ENCODE measurements at places on chromosomes 2 and 18. TPM values are rescaled to one million over a fixed set of nuclear protein-coding genes. Genes with fewer than 3 reads are reported as not detected.

GRCh38 chr2:228649447-228649846 is 468.0 kb upstream of the SPHKAP start:
- no peaks in the 10 kb centered on the region for H3K4me1 ChIP-seq
- H3K27me3 ChIP-seq, result no peaks in the 10 kb centered on the region
- no peak overlapping the region for H3K4me3 ChIP-seq
- no peak overlapping the region for H3K27ac ChIP-seq

DNA sequence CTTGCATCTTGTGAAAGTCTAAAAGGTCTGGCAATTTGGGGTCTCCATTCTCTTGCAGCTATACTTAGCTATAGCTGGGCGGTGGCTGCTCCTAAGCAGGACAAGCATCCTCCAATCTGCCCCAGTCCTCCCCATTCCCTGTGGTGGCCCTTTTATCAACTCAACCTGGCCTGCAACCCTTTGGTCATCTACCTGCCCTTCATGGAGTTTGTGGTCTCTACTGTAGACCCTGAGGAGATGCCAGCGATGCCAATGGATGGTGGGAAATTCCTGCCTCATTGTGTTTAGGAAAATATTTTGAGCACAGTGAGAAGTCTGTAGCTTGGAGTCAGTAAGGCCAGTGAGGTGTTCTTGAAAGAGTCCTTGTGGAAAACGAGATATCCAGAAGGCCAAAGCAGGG is 143.4 kb downstream of the CAPN13 start:
- no peak for DNase-seq
- no peaks in the 10 kb centered on the region for H3K4me1 ChIP-seq
- no peaks in the 10 kb centered on the region for H3K36me3 ChIP-seq
- peaks cover 4% of the 10 kb centered on the region for H3K27me3 ChIP-seq
- H3K27ac ChIP-seq, result no peak overlapping the region

CTAGE1 gene
- total RNA-seq, result not detected

CFC1 gene
- not detected for total RNA-seq

GRCh38 chr2:64029116-64029665 is 10.0 kb upstream of the VPS54 start:
- peaks cover 5% of the 10 kb centered on the region for H3K36me3 ChIP-seq
- no peak overlapping the region for H3K4me3 ChIP-seq
- peaks cover 8% of the 10 kb centered on the region for H3K27me3 ChIP-seq
- DNase-seq, result no peak
- no peak overlapping the region for H3K27ac ChIP-seq
- peaks cover 23% of the 10 kb centered on the region for H3K4me1 ChIP-seq

Data from activated CD4-positive, alpha-beta T cell treated with anti-CD3 and anti-CD28 coated beads, Interleukin-2, amount 10 ng/mL, durations not matched to agents 24 days and 14 days (primary cell).